ENCODE measurements at places on chromosomes 4 and X. TPM values are rescaled to one million over a fixed set of nuclear protein-coding genes. Genes with fewer than 3 reads are reported as not detected.

HHIP gene
- 4.4 TPM for total RNA-seq

SSX3 gene
- total RNA-seq: not detected

MYOZ2 gene
- not detected for total RNA-seq

ASB5 gene
- not detected for total RNA-seq

CASK gene
- total RNA-seq: 10.1 TPM

TIGD4 gene
- total RNA-seq: not detected

TMPRSS11A gene
- total RNA-seq: not detected
